Myocyte (in vitro differentiated cells): ENCODE measurements at places on chromosomes 3 and 15.

DNA sequence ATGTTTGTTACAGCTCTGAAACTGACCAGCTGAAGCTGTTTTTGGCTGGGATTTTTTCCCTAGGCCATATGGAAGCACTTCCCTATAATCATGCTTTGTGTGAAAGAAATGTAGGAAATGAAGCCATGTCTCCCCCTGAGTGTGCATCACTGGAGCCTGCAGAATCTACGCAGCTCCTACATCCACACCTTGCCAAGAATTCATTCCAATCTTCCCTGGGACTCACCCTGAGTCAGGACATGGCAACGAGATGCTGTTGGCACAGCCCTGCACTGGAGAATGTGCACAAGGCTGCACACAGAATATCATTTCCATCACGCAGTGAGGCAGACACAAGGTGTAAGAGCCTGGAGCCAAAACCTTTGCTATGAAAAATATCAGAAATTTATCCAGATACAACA, 189.5 kb downstream of the ADAMTSL3 start:
- DNase-seq, result no peak

GRCh38 chr3:174986685-174987084, 127.6 kb downstream of the NAALADL2 start:
- peak; percentile 18 for DNase-seq

GRCh38 chr3:31223278-31223677, 309.4 kb upstream of the STT3B start:
- DNase-seq, result no peak

- no peak for DNase-seq
Observed at GRCh38 chr3:158108445-158108985, 1.4 kb upstream of the RSRC1 start.

DNA sequence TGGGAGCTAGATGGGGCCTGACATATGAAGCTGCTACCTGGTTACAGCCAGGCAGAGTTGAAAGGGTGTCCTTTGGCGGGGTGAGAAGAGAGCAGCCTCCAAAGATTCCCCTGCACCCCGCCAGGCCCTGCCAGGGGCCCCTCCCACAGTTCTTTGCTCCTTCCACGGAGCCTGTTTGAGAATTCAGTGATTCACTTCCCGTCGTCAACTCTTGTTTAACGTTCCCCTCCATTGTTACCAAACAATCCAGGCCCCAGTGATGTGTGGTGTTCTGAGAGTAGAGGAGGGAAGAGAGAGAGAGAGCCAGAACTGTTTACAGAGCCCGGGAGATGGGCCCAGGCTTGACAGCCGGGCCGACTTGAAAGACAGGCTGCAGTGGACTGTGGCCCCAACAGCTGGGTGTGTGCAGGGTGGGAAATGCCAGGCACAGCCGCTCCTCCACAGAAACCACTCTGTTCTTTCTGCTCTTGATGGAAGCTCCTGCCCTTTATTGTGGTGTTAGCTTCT, 81.5 kb downstream of the SMAD3 start:
- peak; percentile 96 for DNase-seq

- DNase-seq, result no peak
Observed at GRCh38 chr15:50736823-50737222, 28.7 kb downstream of the SPPL2A start.

DNA sequence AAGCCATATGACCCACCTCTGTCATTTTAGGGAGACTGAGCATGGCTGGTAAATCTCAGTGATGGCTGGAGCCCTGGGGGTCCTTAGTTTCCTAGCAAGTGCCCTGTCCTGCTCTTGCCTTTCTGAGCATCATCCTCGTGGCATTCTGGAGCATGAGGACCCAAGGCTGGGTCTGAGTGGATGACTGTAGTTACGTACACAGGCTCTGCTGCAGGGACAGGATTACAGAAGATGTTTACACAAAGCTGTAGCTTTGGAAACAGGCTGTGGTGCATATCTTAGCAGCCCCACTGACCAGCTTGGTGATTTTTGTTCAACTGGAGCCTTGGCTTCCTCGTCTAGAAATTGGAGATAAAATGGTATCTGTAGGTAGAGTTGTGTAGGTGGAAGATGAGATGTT, 272.9 kb upstream of the CTDSPL start:
- no peak for DNase-seq

- peak; percentile 45 for DNase-seq
Observed at GRCh38 chr3:108200024-108200423, 22.2 kb downstream of the IFT57 start.

DNA sequence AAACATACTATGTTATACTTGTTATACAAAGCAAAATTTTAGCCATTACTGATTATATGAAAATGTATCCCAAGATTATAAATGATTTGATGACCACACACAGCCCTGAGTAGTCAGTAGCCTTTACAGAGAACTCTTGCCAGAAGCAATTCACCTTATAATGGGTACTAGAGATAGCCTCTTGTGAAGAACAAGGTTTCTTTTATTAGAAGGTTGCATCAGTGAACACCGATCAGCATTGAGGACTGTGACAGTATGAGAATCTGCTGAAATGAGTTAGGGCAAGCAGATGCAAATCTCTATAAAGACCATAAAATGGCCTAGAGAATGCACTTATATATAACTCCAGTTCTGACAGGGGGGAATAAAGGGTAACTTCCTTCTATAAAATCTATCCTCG, 10.1 kb downstream of the CDC25A start:
- DNase-seq, result no peak

GRCh38 chr3:128584412-128585020, 66.1 kb downstream of the RPN1 start:
- peak; percentile 82 for DNase-seq

- DNase-seq, result no peak
Observed at GRCh38 chr3:46318207-46318927, 35.5 kb upstream of the CCR2 start.

DNA sequence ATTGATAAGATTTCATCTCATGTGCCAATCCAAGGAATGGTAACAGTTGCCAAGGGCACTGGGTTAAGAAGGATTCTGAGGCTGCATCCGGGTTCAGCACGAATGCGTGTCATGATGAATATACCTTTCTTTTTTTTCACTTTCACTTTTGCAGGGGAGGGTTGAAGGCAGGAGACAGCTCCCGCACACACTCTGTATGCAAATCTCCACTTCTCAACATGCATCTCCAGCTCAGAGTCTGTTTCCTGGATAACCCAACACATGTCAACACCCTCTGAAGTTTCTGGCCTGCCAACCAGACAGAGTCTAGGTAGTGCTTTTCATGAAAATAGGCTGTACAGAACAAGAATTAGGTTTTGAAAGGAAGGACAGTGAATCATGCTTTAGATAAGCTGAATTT, 21.6 kb downstream of the B4GALT4 start:
- DNase-seq, result no peak

DNA sequence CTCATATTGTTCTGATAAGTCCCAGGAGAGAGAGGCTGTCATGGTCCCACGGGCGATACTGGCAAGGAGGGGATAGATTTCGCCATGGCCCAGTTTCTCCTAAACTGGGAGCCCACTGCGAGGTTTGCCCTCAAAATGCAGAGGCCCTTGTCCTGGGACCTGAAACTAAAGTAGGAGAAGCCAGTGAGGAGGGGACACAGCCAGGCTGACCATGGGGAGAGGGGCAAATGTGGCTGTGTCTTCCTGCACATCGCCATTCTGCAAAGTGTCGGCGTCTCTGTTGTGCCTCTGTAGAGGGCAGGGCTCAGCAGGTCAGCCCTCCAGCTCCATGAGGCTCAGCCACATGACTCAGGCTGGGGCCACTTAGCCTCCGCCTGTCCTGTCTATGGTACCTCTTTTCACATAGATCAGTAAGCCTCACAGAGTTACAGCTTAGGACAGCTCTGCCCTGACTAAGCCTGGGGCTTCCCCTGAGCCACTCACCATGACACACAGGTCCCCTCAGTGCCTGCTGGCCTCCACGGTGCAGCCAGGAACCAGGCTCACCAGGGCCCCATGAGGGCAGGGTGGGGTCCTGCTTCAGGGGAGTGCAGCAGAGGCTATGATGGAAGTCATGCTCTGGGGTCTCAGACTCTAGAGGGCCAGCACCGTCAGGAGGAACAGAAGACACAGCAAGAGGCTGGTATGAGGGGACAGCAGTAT, 28.6 kb upstream of the PLXNA1 start:
- DNase-seq, result no peak

- DNase-seq, result peak; percentile 20
Observed at GRCh38 chr3:82002491-82002890, 241.0 kb upstream of the GBE1 start.

DNA sequence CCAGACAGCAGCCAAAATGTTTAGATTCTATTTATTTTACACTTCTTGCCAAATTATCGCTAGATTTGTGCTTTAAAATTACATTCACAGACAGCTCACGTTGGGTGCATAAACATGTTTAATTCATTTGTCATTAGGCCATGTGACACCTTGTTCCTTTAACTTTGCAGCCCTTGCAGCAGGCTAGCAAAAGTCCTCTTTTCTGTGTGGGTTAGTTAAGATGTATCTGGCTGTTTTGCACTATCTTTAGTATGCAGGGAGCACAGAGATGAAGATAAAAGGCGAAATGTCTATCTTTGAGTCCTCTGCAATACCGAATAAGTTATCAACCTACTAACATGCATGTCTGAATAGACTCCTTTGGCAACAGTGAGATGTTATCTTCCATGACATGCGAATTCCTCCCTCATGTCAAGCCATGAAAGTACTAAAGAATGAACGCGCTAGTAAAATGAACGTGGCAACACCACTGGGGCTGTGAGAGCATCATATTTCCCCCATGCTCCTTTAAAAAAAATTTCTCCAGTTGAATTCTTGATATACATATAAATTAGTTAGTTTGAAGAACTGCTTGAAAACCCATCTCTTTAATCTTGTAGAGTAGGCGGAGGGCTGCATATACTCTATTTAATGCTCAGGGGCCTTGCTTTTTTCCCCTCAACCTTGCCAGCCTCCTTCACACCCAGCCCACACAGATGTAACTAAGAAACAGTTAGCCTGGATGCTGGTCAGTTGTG, 620.4 kb upstream of the NR2F2 start:
- DNase-seq, result no peak

GRCh38 chr3:156252656-156253055, 132.3 kb downstream of the KCNAB1 start:
- no peak for DNase-seq

DNA sequence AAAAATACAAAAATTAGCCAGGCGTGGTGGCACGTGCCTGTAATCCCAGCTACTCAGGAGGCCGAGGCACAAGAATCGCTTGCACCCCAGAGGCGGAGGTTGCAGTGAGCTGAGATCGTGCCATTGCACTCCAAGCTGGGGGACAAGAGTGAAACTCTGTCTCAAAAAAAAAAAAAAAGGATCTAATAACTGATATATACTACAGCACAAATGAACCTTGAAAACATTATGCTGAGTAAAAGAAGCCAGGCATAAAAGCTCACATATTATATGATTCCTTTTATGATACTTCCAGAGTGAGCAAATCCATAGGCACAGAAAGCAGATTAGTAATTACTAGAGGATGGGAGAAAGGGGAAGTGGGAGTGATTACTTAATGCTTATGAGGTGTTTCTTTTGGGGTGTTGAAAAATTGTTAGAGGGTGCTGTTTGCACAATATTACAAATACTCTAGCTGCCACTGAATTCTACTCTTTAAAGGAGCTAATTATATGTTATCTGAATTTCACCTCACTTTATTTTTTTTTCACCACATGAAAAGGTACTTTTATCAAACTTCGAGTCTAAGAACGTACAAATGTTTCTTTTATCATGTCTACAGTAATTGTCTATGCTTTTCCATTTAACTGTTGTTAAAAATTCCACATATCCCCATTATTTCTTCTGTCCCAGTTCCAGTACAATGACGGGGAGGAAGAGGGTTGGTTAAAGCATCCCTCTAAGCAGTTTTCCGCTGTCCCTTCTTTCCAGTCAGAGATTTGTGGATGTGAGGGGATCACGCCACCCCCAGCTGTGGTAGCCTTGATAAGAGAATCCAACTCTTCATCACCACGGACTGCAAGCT, 77.7 kb upstream of the FAM174B start:
- no peak for DNase-seq

- DNase-seq, result no peak
Observed at GRCh38 chr3:119223511-119223910, 17.2 kb downstream of the B4GALT4 start.

DNA sequence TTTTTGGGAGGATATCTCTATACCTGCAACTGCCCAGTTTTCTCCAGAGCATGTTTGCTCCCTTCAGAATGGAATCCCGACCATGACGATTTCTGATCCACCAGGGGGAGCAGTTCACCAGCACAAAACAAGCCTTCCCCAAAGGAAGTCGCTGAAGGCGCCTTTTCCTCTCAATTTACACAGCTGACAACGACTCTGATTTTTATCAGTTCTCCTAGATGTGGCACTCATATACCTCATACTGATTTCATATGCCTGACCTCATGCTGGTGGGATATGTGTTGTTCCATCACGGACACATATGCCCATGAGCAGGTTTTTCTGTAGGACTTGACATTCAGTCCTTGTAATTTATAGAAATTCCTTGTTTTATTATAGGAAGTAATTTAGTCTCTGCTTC, 1028.2 kb downstream of the MCTP2 start:
- DNase-seq, result peak; percentile 82

- no peak for DNase-seq
Observed at GRCh38 chr3:114831861-114832260, 315.2 kb downstream of the ZBTB20 start.

GRCh38 chr3:132448216-132448961, 31.1 kb downstream of the DNAJC13 start:
- DNase-seq, result peak; percentile 97

GRCh38 chr3:54213907-54214306, 91.6 kb downstream of the CACNA2D3 start:
- no peak for DNase-seq

GRCh38 chr15:42349186-42349585, 10.1 kb upstream of the CAPN3 start:
- DNase-seq, result no peak

DNA sequence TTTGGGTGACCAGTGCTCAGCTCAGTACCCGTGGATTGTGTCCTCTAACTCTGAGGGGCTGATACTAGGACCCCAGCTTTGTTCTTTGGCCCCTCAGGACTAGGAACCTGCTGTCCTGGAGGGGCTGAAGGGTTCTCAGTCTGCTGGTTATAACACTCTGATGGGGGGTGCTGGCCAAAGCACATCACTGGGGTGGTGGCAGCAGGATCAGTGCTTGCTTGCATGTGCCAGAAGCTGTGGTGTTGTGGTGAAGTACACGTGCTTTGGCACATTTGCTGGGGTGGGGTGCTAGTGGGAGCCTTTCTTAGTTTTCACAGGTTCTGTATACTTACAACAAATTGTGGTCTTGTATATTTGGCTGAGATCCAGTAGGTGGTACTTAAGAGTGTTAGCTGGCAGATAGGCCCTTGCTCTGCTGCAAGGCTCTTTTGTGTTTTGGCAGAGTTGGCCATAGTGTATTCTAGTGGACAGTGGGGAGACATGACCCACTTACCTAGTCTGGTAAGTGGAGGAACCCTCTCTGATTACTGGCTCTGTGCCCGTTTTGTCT, 344.3 kb downstream of the EDEM1 start:
- no peak for DNase-seq

- DNase-seq, result no peak
Observed at GRCh38 chr15:98304371-98304770, 343.9 kb downstream of the ARRDC4 start.

- DNase-seq, result no peak
Observed at GRCh38 chr3:135138776-135139175, 343.7 kb downstream of the EPHB1 start.

GRCh38 chr15:66757521-66757920, 55.5 kb downstream of the SMAD6 start:
- no peak for DNase-seq

GRCh38 chr3:56302417-56302816, 165.8 kb downstream of the ERC2 start:
- no peak for DNase-seq

- no peak for DNase-seq
Observed at GRCh38 chr3:194471863-194472262, 14.9 kb downstream of the ATP13A3 start.

GRCh38 chr15:89074402-89075012, 13.7 kb upstream of the ABHD2 start:
- no peak for DNase-seq
